M059J (cell line): ENCODE measurements at places on chromosomes 7 and 10.

DNA sequence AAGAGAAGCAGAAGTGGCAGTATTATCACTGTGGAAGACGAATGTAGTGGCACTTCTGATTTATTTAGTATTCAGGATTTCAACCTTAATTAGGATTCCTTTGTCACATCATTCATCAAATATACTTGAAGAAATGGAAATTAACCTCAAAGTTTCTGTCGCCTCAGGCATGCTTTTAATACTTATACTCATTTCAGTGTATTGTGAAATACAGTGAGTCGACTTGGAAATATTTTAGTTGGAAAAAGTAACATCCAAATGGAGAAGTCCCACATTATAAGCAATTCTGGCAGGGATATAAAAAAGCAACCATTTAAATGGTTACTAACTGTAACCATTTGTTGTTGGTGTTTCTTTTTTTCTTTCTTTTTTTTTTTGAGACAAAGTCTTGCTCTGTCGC lies 648.8 kb downstream of the ARL4A start:
- DNase-seq, result peak; percentile 64

GRCh38 chr10:71621231-71622153 lies 98.1 kb downstream of the C10orf105 start:
- DNase-seq, result peak; percentile 15

GRCh38 chr7:139560678-139561077 lies 37.2 kb downstream of the CLEC2L start:
- no peak for DNase-seq

GRCh38 chr10:124565565-124566221 lies 104.1 kb downstream of the LHPP start:
- DNase-seq, result peak; percentile 4

GRCh38 chr7:64687249-64687648 lies 21.3 kb downstream of the ZNF107 start:
- DNase-seq, result no peak

DNA sequence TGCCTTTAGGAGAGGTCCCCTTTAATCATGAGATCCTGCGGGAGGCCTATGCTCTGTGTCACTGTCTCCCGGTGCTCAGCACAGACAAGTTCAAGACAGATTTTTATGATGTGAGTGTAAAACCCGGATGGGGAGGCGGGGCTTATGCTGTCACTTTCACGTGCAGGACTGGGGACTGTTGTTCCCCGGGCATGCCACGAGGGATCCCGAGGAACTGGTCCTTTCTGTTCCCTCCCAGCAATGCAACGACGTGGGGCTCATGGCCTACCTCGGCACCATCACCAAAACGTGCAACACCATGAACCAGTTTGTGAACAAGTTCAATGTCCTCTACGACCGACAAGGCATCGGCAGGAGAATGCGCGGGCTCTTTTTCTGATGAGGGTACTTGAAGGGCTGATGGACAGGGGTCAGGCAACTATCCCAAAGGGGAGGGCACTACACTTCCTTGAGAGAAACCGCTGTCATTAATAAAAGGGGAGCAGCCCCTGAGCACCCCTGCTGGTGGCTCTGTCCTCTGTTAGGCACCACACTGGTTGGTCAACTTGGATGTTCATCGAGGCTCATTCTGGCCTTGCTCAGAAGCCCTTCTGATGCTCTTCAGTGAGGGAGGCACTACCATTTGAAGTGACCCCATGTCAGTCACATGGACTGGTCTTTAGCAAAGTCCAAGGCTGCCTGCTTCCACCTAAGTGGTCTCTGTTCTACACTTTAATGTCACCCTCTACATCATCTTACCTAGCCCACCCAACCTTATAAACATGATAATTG lies 2.8 kb downstream of the COPS6 start:
- DNase-seq, result peak; percentile 44

GRCh38 chr7:25495342-25496250 lies 267.3 kb upstream of the NPVF start:
- peak; percentile 1 for DNase-seq

DNA sequence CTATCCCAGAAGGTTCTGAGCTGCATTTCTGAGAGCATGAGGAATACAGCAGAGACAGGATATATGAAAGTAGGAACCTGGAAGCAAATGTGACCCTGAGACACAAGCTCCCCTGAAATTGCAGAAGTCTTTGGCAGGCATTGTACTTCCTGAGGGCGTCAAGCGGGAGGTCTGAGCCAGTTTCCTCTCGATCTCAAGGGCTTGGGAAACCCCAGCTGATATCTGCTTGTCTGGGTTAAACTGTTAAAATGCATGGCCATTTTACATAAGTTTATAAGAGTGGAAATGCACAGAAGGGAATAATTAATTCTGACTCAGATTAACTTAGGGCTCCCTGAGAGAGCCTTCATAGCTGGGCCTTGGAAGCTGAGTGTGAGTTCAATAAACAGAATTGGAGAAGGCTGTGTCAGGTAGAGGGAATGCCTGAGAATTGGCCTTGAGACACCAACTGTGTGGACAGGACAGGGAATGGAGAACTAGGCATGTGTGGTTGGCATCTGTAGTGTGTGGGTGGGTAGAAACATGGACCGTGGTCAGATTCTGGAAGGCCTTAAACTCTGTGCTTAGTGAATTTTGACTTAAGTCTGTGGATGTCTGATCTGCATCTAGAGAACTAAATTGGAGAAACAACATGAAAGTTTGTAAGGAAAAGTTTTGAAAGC lies 53.3 kb downstream of the WIPF3 start:
- no peak for DNase-seq

- DNase-seq, result no peak
Observed at GRCh38 chr10:112896273-112896672, 53.8 kb upstream of the TCF7L2 start.

- DNase-seq, result peak; percentile 88
Observed at GRCh38 chr7:68629-69028, 123.7 kb upstream of the FAM20C start.

DNA sequence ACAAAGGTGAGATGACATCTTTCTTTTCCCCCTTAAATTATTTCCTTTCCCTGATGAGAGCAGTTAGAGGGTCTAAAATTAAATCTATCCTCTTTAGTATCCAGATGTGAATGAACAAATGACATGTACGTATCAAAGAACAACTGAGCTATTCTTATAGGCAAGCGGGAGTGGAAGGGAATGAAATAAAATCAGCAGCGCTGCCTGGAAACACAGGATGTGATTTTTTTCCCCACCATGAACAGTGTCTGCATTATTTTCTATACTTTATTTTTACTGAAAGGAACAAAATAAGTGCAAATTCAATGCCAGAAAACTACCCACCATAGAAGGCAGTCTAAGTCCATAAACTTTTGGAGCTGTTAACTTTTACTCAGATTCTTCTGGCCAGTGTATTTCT lies 40.6 kb downstream of the SLC26A4 start:
- DNase-seq, result no peak

DNA sequence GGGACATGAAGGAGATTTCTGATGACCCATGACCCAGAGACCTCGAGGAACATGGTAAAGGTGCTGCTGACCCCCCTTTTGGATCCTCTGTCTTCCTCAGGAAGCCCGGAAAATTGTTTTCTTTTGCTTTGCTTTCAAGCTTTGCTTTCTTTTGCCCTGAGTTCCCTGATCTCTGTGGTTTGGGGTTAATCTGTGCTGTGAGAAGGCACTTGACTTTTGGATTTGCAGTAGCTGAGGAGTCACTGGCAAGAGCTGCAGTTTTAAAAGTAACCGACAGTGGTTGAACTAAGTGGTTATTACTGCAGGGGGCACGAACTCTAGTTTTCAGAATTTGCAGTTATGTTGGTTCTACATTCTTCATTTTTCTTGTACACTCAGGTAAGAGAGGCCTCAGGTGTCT lies 53.0 kb downstream of the PDZD8 start:
- DNase-seq, result peak; percentile 26

DNA sequence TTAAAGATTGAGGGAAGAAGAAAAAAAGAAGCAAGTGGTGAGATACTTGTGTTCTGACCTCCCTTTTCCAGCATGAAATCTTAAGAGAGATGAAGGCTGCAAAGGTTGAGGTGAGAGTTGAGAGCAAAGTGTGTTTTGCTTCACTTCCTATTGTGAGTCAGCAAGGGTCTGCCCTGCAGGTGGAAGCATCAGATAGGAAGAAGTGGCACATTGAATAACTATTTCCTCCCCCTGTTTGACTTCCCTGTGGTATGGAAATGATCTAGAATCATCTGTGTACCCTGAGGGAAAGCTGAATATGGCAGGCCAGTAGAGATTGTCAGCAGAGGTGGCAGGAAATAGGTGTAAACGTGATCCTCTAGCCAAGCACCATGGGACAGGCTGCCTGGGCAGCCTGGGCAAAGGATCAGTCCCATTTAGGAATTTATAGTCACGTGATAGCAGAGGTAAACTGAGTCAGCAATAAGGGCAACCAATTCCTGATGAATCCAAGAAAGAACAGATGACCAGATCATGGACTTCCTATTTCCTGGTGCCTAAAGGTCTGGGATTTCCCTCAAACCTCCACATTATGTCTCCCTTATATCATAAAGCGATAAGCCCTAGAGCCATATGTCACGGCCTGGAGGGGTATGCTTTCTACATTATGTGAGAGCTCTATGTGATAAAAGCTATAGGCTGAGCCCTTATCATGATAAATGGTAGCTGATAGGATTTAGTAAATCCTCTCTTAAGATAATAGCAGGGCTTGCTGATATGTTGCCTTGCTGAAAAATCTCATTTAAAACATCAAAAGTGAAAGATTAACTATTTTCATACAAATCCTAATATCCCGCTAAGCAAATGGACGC lies 287.0 kb downstream of the MDFIC start:
- DNase-seq, result no peak

DNA sequence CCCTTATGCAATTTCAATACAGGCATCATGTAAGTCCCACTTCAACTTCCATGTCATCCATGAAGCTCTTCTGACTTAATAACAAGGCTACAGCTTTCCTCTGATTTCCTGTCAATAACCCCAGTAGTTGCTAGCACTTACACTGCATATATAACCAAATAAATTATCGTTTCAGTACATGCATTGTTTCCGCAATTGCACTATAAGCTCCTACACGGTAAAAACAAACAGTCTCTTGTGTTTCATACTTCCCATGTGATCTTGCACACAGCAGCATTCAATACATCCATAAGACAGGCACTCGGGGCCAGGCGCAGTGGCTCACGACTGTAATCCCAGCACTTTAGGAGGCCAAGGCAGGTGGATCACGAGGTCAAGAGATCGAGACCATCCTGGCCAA lies 41.4 kb downstream of the FBXW4 start:
- no peak for DNase-seq

DNA sequence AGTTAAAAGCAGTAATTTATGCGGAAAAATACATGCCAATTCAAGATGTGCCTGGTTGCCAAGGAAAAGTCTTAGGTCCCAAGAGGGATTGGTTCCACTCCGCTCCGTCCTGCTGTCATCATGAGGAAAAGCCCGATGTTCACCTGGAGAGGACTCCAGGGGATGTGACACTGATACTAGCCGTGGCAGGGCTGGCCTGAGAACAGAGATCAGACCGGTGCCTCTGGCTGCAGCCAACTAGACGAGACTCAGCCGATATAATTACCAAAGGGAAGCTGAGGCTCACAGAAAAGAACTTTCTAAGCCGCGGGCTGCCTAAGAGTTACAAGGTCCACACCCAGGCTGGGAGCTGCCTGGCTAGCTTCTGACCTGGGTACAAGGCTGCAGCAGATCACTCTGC lies 81.3 kb upstream of the UNC5B start:
- DNase-seq, result no peak

- no peak for DNase-seq
Observed at GRCh38 chr10:86292462-86293395, 73.9 kb downstream of the GRID1 start.

- DNase-seq, result no peak
Observed at GRCh38 chr10:121049489-121049888, 198.3 kb downstream of the WDR11 start.

- peak; percentile 91 for DNase-seq
Observed at GRCh38 chr7:12719141-12719919, 31.9 kb downstream of the ARL4A start.

DNA sequence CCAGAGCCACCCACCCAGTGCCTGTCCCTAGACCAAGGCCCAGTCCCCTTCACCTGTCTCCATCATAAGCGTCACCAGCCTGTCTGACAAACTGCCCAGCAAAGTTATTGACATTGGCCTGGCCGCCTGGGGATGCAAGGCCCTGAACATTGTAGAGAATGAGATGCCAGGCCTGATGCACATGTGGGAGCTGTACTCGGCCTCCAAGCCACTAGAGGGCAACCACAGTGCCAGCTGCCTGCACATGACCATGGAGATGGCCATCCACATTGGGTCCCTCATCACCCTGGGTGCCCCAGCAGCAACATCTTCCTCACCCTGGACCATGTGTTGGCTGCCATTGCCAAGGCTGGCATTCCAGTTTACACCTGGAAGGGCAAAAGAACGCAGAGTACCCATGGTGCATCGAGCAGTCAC lies 63.7 kb upstream of the ANTXRL start:
- DNase-seq, result no peak

- peak; percentile 5 for DNase-seq
Observed at GRCh38 chr10:98431016-98431415, 15.7 kb downstream of the HPS1 start.

GRCh38 chr7:28517206-28517605 lies 104.9 kb downstream of the CREB5 start:
- DNase-seq, result no peak

GRCh38 chr10:92657024-92657423 lies 32.7 kb upstream of the HHEX start:
- peak; percentile 27 for DNase-seq

GRCh38 chr10:103736763-103737162 lies 118.6 kb downstream of the SH3PXD2A start:
- DNase-seq, result peak; percentile 53

DNA sequence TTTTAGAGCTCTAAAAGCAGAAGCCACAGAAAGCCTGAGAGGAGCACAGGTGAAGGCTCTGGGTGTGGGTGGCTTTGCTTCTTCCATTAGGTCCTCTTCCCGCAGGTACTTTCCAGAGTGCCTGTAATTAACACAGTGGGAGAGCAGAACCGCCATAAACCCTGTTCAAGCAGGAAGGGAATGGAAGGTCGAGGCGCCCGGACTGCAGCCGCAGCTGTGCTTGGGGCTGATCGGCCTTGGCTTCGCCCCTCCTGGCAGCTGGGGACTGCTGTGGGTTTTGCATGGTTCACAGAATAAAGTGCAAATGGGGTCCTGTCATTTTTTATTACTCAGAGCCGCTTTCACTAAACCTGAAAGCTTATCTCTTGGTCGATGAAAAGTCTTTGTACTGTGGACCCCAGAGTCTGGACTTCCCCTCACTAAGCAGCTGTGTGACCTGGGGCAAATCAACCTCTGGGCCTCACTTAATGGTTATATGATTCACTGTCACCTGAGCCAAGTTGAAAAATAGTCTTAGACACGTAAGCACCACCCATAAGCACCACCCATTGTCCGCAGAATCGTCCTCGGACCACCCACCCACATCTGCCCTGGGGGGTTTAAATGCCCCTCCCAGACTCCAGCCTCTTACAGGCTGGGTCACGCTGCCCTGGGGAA lies 100.9 kb downstream of the XRCC2 start:
- no peak for DNase-seq
